HepG2 (cell line): ENCODE measurements at places on chromosomes 3 and 15.

DNA sequence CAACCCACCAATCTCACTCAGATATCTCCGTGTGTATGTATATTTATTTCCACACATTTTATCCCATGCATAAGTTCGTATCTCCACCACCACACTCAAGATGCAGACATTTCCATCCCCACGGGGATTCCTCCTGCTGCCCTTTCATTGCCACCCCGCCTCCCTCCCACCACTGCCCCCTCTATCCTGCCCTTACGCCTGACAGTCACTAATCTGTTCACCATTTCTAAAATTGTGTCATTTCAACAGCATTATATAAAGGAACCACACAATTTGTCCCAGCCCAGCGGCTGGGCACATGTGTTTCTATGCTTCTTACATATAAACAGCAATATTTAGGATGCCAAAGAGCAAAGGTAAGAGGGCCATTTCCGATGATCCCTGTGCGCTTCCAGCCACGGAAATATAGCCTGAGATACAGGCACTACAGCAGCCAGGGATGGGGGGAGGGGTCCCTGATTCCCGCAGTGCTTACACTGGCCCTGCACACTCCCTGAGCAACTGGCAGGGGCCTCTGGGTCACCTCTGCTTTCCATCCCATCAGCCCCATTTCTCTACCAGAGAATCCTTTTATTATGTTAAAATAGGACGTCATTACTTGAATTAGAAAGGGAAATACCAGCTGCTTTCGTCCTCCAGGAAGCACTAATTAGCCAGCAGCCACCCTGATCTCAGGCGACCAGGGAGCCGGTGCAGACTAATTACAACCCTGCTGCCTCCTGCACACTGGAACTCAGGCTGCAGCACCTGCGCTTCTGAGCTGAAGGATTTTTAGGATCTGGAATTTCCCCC lies 372.0 kb upstream of the ATP10A start:
- no peak for DNase-seq

DNA sequence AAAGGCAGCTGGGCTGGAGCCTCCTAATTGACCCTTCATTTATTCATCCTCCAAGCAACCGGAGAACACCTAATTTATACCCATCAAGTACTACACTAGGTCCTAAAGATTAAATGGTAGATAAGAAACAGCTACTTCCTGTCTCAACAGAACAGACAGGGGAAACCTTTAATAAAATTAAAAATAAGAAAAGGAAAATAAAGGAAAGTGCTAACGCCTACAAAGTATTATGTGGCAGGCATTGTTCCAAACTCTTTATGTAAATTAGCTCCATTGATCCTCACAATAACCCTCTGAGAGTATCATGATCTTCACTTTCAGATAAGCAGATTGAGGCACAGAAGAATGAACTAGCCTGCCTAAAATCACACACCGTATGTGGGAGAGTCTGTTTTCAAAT lies 139.5 kb downstream of the CNTN6 start:
- no peak for DNase-seq

- DNase-seq = no peak
Measured at GRCh38 chr3:152486364-152486763, 217.6 kb downstream of the MBNL1 start.

- no peak for DNase-seq
Measured at GRCh38 chr3:97089621-97090020, 275.2 kb downstream of the EPHA6 start.

- no peak for DNase-seq
Measured at GRCh38 chr3:169454823-169455222, 208.7 kb downstream of the MECOM start.

DNA sequence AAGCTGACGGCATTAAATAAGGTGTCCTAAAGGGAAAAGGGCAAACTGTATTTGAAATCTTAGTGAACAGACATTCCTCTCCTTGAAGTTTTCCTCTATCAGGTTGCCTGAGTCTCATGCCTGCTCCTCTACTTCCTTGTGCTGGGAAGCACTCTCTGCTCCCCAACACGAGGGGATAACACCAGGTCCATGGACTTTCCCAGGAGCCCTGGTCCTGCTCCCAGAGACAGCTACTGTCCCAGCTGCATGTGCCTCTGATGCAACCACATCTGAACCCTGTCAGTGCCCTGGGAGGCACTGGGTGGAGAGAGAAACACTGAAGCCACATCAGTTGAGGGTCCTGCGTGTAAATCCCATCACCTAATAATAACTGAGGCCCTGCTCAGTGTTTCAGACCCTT lies 7.4 kb downstream of the TLR9 start:
- no peak for DNase-seq

DNA sequence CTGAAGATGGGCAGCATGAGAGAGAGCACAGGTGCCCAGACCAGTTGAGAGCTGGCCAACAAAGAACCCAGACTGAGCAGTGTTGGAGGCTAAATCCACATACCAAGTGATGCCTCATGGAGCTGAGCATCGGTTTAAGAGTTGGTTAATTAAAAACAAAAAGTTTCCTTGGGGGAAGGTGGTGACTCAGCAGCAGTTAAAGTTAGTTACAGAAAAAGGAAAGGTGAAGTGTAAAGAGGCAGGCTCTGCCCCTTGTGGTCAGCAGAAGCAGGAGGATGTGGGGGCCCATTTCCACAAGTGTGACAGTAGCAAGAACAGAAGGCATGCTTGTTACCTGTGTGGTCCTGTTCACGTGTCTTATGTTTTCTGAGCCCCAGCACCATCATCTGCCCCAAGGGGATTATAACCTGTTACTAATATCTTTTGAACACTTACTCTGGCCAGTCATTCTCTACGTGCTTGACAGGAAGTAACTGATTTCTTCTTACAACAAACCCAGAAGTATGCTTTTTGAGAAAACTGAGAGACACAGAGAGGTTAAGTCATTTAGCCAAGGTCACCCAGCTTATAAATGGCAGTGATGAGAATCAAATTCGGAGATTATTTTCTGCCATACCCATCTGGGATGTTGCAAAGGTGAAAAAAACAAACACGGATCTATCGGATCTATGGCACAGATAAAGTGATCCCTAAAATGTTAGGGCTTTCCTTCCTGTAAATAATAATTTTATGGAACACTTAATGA lies 91.0 kb downstream of the EPHB1 start:
- DNase-seq = no peak

GRCh38 chr3:27590437-27591298 lies 106.5 kb upstream of the SLC4A7 start:
- DNase-seq = no peak

- DNase-seq = no peak
Measured at GRCh38 chr3:16807391-16807790, 77.4 kb upstream of the PLCL2 start.

DNA sequence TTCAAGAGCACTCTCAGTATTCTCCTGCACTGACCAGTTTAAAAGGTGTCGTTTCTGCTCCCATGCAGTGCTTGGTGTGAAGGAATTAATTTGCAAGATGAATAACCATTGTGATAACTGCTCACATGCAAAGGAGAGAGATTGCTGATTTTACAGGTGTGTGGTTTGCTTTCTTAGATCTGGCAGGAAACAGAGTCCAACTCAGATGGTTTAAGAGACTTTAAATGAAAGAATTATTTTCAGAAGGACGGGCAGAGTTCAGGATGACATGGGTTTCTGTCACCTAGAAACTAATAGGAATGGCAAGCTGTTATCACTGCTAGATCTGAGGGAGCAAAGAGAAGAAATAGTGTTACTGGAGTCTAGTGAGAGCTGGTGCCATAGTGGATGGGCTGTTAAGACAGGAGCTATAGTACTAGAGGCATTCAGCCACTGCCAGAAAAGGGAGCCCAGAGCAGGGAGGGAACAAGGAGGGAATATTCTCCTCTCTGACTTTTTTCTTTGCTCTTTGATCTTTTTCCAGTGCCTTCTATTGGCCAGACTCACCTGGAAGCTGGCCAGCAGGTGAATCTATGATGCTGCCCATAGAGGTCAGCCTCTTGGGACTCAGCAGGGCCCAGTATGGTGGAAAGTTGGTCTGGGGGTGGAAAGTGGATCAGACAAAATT lies 14.9 kb downstream of the ATXN7 start:
- peak; percentile 40 for DNase-seq

DNA sequence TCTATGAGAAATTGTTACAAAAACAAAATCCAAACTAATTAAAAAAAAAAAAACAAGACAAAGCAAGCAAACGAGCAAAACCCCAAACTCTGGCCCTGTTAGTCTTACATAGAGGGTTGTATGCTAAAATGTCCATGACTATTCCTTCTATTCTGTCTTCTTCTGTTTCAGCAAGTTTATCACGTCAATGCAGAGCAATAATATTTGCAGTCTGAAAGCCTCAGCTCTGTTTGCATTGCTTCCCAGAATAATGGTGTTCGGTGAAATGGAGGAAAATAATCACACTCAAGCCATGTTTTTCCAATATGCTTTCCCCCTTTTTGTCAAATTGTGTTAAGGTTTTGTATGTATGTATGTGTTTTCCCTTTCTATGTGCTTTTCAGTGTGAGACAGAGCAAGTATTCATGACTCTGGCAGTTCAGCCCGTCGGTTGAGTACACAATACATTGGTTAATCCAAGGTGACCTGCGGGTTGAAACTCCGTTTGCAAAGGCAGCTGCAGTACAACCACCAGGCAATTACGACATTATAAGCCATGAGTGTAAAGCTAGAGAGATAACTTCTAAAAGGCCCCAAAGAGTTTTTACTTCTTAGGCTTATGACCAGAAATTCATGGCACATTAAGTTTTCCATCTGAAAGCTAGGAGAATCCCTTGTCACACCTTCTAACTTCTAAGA lies 34.9 kb upstream of the MAGI1 start:
- peak; percentile 88 for DNase-seq

DNA sequence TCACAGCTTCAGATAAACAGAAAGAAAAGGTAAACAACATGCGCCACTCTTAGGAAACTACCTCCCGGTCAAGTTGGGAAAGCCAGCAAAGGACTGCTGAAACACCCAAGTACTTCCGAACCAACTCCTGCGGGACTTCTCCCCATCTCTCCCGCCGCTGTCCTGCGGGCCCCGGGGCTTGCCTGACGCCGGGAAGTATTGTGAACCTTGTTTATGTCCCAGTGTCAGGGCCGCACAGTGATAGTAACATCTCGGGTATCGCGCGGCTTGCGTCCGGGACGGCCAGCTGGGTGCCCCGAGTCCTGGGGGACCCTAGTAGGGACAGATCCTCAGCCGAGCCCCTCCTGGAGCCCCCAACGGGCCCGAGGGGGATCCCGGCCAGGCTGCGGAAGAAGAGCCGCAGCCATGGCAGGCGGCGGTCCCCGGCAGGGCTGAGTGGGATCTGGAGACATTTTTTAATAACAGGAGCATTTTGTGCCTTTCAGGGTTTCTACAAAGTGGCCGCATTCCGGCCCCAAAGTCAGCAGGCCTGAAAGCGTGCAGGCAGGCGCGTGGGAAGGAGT lies 756 bp downstream of the CLPX start:
- peak; percentile 64 for DNase-seq

DNA sequence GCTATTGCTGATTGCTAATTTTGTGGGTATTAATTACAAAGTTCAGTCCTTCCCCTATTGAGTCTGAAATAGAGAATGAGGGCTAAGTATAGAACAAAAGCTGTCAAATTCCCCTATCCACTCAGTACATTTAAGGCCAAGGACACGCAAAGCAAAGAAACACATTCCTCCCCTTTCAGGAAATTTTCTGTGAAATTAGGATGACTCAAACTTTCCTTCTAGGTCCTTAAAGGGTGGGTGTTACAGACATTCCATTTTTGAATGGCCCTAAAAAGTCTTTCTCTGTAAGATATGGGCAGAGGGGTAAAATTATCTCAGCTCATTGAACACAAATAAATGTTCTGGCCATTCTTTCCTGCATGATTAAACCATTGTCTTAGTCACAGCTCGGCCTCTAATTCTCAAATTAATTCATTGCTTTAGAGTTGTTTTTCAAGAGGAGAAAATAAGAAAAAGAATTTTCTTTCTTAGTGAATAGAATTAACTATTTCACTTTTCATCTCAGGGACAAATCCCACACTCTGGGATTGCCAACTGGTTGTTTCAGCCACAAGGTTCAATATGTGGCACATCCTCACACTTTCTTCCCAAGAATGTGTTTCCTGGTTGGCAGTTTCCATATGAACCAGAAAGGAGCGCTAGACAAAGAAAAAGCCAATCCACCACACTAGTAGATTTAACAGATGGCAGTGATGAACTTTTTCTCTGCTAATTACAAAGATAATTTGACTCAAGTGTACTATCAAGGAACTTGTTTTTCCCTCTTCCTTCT lies 424.1 kb downstream of the ZNF385D start:
- DNase-seq = no peak

GRCh38 chr3:134694466-134694865 lies 43.6 kb upstream of the KY start:
- no peak for DNase-seq

GRCh38 chr3:50549226-50549625 lies 18.3 kb downstream of the C3orf18 start:
- no peak for DNase-seq

GRCh38 chr3:197343656-197344408 lies 45.4 kb upstream of the DLG1 start:
- no peak for DNase-seq

DNA sequence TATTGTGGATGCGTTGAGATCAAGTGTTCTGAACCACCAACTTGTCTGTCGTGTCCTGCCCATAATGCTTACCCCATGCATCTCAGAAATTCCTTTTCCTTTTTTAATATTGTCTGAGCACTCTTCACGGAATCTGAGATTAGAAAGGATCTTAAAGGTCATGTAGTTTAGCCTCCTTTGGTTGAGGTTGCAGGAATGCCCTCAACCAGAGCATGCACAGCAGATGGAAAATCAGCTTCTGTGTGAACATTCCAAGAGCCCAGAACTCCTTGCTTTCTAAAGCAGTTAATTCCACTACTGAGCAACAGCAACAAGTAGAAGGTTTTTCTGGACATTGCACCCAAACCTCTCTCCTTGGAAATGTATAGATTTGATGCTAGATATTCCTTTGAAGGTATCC lies 153.7 kb downstream of the TPRG1 start:
- DNase-seq = no peak
